ENCODE measurements at places on chromosomes 7 and 10.

DNA sequence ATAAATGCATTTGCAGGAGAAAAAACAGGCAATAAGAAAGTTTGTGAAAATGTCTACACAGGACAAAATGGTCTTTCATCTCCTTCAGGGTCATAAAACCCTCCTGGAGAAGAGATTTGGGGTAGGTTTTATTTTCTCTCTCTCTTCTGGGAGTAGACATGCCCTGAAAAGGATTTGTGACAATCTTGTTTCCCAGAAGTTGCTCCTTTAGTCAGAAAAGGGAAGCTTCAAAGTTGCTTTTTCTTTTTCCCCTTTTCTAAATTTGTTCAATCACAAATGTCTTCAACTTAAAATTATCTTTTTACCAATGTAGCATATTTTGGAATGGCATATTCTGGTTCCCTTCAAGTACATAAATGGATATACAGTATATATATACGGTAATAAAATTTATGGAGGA lies 9.4 kb upstream of the ANKRD22 start:
- DNase-seq = no peak

DNA sequence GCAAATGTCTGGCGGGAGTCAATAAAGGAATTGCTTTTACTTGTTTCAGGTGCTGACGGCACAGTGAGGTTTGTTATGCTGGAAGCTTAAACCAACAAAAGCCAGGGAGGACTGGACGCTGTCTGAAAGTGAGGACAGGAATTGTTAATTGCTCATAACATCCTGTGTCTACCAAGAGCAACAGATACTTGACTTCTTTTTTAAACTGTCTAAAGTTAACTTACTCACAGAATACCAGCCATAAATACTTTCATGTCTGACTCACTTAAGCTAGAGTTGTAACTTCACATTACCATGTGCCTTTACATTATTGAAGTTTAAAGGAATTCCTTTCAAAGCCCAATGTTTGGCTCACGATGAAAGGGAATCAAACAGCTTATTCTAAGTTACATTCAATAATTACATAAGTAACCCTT lies 252.7 kb upstream of the SHH start:
- no peak for DNase-seq

DNA sequence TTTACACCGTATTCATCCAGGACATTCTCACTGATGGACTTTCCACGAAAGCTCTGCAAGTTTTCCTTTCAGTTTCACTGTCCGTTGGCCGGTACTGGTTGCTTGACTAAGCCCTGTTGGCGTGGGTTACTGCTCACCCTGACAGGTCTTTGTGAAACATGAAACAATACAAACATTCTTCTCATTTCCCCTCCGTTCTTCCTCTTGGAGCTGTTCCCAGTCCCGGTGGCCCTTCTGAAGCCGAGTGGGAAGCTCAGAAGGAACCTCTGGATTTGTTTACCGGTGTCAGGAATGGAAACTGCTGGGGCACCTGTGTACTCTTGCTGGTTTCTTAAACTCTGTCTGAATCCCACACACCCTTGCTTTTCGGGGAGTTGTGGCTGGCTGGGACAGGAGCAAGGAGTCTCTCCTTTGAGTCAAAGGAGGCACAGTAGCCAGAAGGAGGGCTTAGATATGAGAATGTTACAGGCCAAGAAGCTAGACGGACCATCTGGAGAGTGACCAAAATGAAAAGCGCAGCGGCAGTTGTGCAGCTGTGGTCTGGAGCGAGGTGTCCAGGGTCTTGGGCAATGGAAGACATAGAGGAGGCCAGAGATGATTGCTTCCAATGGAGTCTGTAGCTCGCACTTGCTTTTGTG lies 45.7 kb downstream of the LYZL2 start:
- no peak for DNase-seq

DNA sequence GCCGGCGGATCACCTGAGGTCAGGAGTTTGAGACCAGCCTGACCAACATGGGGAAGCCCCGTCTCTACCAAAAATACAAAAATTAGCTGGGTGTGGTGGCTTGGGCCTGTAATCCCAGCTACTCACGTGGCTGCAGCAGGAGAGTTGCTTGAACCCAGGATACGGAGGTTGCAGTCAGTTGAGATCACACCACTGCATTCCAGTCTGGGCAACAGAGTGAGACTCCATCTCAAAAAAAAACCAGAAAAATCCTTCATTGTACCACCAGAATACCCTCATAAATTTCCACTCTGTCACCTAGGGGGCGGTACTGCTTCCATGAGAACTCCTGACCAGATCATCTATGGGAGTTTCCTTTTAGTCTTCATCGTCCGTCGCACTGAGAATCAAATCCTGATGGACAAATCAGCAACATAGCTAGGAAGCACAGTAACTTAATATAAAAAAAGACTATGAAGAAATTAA lies 225.8 kb upstream of the KLF14 start:
- no peak for DNase-seq

DNA sequence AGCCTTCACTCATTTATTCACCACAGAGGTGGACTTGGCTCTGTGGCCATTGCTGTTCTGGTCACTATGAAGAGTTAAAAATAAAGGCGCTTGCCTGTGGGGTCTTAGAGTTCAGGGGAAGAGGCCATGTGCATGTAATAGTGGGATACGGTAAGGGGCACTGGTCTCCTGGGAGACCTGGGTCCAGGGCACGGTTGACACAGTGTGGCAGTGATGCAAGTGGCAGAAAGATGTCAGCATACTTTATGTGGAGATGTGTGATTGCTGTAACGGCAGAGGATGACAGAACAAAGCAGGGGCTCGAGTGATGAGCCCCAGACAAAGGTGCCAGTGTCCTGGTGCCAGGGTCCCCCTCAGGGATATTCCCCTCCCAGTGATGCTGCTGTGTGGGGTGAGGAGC lies 8.6 kb downstream of the ZSCAN25 start:
- no peak for DNase-seq

GRCh38 chr7:115631782-115632181 lies 398.8 kb downstream of the TFEC start:
- no peak for DNase-seq
